CD8-positive, alpha-beta memory T cell (primary cell): ENCODE measurements at places on chromosomes 1 and 21.

DNA sequence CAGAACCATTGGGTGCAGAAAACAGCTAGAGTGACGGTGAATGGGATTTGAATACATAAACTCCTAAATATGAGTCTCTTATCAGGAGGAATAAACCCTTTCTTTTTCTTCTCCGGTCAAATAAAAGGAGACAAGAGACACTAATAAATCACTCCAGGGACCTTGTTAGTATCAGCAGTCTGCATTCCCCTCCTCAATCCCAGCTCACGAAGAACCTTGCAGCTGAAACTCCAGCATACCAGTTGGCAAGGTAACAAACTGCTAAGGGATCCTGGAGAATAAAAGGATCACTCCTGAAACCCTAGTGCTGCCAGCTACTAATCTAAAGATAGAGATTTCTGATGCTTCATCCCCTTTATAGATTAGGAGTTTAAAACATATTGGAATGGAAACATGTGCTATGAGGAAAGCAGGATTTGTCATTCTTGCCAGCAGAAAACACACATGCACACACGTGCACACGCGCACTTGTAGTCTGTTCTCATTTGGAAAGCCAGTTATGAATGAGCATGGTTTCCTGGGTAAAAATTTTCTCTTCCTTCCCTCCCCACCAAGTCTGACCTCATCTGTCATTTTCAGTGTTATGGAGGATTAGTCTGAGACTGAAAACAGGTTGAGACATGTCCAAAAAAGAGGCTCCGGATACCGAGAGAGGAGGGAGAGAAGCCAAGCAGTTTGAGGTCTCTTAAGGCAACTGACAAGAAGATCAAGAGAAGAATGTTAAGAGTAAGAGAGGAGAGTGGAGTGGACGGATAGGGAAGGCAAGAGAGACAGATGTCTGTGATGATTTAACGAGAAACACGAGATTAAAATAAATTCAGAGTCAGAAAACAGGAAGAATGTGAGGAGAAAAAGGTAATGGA lies 10.9 kb downstream of the IER5 start:
- DNase-seq = no peak

- DNase-seq = no peak
Observed at GRCh38 chr1:227773558-227773957, 38.3 kb downstream of the SNAP47 start.

- no peak for DNase-seq
Observed at GRCh38 chr1:93613898-93614297, 67.7 kb downstream of the BCAR3 start.

GRCh38 chr1:170241266-170241851 lies 95.6 kb downstream of the NTMT2 start:
- DNase-seq = no peak

- no peak for DNase-seq
Observed at GRCh38 chr1:193211539-193211938, 25.1 kb upstream of the B3GALT2 start.

DNA sequence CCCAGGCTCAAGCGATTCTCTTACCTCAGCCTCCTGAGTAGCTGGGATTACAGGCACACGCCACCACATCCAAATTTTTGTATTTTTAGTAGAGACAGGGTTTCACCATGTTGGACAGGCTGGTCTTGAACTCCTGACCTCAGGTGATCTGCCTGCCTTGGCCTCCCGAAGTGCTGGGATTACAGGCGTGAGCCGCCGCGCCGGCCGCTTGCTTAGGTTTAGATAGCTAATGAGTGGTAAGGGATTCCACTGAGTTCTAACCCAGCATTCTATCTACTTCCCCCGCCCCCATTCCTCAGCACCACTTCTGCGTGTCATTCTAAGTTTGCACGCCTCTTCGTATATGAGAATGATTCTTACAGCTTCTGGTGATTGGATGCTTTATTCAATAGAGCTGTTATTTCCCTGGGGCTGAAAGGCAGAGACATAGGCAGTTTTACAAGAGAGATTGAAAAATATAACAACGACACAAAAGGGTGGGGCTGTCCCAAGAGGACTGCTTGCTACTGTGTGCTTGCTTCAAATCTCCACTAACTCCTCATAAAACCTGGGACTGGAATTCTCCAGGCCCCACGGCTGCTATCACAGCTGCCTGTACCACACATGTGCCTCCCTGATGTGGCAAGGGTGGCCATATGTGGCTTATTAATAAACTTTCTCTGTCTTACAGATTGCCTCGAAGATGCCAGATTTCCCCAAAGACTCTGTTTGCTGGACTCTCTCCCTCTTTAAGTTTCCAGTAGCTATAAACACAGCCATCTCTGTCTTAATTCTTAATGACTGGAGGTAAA lies 23.7 kb upstream of the GREM2 start:
- DNase-seq = no peak

- no peak for DNase-seq
Observed at GRCh38 chr1:40897513-40897912, 35.4 kb upstream of the CITED4 start.

DNA sequence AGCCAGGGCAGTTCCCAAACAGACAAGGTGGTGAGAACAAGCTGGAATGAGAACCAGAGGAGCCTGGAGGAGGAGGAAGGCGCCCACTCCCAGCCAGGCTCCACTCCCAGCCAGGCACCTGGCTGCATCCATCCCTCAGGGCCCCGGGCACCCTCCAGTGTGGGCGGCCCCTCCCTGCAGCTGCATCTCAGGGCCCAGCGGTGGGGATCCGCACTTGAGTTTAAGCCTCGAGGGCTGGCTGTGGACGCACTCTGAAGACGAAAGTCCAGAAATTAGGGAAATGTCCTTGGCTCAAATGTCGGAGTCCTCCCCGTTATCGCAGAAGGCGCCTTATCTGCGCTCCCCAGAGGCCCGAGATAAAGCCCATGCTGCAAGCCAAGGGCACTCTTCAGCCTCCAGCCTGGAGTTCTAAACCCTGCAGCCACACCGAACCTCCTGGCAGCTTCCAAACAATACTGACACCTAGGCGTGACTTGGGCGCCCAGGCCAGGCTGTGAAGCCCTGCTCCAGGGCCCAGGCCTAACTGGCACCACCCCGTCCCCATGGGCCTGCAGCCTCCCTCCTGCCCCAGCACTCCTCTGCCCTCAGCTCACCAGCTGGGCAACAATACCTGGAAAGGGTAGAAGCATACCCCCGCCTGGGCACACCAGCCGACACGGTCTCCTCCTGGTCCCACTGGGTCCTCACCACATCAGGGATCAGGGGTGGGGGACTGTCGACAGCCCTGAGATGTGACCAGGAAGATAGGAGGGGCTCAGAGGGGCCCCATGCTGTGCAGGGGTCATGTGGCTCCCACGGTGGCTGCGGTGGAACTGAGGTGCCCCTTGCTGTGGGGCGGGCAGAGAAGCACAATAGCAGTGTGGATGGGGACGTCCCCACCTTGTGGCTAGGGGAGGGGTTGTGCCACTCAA lies 184.8 kb upstream of the VAMP3 start:
- peak; percentile 26 for DNase-seq

GRCh38 chr21:27421654-27422053 lies 454.8 kb upstream of the ADAMTS5 start:
- no peak for DNase-seq

DNA sequence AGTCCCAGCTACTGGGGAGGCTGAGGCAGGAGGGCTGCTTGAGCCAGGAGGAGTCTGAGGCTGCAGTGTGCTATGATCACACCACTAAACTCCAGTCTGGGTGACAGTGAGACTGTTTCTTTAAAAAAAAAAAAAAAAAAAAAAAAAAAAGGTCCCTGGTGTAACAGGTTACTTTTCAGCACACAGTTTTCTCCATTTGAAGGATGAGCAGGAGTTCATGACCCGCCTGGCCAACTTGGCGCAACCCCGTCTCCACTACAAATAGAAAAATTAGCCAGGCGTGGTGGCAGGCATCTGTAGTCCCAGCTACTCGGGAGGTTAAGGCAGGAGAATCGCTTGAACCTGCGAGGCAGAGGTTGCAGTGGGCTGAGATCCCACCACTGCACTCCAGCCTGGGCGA lies 12.4 kb downstream of the HNRNPR start:
- no peak for DNase-seq

GRCh38 chr21:37145635-37146111 lies 72.6 kb downstream of the TTC3 start:
- no peak for DNase-seq

- no peak for DNase-seq
Observed at GRCh38 chr1:6075748-6076147, 30.1 kb downstream of the KCNAB2 start.

- no peak for DNase-seq
Observed at GRCh38 chr1:218503102-218503501, 158.0 kb downstream of the TGFB2 start.

DNA sequence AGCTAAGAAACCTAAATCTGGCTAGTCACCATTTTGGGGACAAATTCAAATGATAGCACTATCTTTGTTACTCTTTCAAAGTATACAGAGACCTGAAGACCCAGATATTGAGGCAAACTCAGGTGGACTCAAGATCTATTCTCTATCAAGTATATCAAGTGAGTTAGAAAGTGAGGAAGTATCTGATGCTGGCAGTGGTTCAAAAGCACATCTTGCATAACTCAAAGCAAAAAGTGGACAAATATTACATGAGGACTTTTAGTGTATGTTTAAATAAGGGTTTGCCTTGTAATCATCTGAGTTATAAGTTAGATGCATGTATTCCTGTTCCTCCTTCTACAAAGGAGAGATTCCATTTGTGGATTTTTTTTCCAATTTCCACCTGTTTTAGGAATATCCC lies 338.4 kb downstream of the DISC1 start:
- no peak for DNase-seq

- DNase-seq = no peak
Observed at GRCh38 chr1:87880764-87881163, 552.1 kb downstream of the LMO4 start.

- DNase-seq = no peak
Observed at GRCh38 chr1:204703268-204703664, 17.7 kb upstream of the LRRN2 start.

DNA sequence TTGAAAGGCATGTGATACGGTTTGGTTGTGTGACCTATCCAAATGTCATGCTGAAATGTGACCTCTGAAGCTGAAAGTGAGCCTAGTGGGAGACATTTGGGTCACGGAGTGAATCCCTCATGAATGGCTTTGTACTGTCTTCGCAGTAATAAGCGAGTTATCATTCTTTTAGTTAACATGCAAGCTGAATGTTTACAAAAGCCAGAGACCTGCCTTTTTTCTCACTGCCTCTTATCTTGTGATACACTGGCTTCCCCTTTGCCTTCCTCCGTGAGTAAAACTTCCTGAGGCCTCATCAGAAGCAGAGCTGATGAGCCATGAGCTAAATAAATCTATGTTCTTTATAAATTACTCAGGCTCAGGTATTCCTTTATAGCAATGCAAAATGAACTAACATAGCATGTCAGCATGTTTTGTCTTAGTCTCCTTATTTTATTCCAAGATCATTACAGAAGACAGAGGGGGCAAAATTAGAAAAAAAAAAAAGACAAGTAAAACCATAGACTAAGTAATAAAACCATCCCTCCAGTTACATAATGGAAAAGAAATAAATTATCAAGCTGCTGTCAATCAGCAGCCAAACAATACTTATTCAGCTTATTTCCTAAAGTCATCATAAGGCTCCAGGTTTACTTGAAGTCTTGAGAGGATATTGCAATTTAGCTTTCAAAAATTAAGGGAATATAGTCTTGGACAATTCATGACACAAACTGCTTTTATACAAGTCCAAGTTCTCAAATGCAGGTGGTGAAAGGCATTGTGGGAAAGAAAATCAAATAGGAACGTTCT lies 12.1 kb downstream of the RGS18 start:
- no peak for DNase-seq

- no peak for DNase-seq
Observed at GRCh38 chr1:37497832-37498231, 16.7 kb downstream of the MEAF6 start.

DNA sequence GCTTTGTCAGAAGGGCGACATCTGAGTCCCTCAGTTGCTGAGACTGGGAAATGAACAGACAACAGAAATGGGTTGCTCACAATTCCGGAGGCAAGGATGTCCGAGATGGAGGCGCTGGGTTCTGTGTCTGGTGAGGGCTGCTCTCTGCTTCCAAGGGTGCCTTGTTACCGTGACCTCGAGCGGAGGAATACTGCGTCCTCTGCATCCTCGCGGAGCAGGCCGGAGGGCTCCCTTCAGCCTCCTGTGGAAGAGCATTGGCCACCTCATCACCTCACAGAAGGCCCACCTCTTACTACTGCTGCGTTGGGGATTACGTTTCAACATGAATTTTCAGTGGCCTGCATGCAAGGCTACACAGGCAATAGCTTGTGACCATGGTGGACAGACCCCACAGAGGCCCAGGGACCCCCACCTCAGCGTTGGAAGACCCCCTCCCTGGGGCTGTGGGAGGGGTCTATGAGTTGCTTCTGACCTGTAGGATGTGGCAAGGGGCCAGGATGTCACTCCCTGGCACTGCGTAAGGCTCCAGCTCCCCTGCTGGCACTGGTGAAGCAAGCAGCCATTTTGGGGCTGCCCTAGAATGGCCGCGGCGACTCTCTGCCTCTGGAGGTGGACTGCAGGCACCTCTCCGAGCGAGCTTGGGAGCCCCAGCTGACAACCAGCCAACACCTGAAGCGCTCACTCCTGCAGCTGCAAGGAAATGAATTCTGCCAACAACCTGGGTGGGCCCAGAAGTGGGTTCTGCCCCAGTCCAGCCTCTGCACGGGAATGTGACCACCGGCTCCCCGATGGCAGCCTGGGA lies 36.3 kb upstream of the COL6A1 start:
- no peak for DNase-seq

- DNase-seq = no peak
Observed at GRCh38 chr1:226654668-226655055, 84.4 kb downstream of the ITPKB start.
